ENCODE measurements at places on chromosomes 16 and 17.
A peak's percentile ranks its signal among the peaks of the same experiment; 100 is the strongest.

DNA sequence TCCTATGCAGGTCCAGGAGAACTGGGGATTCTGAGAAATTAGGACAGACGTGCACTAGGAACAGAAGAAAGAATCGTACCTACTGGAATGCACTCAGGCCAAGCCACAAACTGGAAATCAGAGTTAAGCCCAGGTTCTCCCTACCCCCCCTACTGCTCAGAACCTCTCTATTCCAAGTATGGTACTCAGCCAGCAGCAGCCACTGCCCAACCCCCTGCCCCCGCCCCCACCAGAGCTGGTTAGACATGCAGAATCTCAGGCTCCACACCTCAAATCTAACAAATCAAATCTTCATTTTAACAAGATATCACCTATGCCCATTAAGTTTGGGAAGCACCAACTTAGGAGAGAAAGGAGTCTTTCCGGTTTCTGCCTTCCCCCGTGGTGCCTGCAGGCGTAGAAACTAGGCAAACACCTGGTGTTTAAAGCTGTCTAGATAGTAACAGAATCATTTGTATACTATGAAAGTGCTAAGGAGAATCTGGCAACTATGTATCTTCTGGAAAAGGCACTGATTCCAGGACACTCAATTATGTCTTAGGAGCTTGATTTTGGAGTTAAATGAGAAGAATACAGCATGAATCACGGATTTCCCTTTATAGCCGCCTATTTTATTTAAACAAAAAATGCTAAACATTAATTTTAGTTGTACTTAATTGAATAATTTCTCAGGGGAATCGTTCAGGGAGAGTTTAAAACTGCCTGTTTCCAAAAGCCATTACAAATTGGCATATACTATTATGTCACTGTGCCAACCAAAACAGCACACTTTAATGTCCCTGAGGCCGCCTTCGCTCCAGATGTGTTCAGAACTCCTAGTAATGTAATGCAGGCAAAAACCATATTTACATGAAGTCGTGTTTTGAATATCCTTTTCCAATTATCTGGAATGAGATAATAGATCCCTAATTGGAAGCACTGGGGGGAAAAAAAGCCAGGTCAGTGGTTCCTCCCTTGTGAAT is 166.5 kb downstream of the STX8 start:
- DNase-seq = no peak

- peak; percentile 34 for DNase-seq
Measured at GRCh38 chr17:74840989-74841666, 18.6 kb downstream of the GRIN2C start.

GRCh38 chr17:78896091-78896833 is 6.7 kb downstream of the CEP295NL start:
- DNase-seq = no peak

DNA sequence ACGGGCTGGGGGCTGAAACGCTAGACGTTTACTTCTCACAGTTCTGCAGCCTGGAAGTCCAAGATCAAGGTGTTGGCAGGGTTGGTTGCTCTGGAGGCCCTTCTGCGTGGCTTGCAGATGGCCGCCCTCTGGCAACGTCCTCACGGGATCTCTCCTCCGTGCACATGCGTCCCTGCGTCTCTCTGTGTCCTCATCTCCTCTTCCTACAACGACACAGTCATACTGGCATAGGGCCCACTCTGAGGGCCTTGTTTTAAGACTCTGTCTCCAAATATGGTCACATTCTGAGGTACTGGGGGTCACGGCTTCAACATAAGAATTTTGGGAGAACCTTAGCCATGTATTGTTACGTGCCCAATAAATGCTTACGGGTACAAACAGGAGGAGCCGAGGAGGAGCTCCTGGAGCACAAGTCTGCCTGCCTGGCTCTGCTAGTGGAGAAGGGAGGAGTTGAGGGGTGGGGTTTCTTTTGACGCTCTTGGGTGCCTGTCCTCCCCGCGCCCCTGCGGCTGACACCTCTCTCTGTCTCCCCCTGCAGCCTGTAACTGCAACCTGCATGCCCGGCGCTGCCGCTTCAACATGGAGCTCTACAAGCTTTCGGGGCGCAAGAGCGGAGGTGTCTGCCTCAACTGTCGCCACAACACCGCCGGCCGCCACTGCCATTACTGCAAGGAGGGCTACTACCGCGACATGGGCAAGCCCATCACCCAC is 141.1 kb downstream of the NTN1 start:
- DNase-seq = no peak

- no peak for DNase-seq
Measured at GRCh38 chr16:84927621-84928591, 83.4 kb downstream of the ZDHHC7 start.

DNA sequence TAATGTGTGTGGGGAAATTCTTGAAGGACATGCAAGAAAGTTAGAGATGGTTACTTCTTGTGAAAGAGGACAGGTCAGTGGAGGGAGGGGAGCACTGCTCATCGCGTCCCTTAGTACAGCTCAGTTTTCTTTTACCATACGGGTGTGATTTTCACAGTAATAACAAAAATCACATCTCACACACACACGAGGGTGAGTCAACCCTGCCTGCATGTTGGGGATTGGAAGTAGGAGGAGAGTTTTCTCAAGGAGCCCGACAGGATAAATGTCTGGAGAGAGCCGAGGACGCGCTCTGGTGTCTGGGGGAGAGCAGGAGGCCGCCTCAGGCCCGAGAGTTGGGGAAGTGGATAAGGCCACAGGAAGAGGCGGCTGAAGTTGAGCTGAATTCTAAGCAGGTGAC is 16.4 kb downstream of the PLCD3 start:
- no peak for DNase-seq

GRCh38 chr17:32609085-32609484 is 122.3 kb downstream of the CDK5R1 start:
- DNase-seq = no peak

DNA sequence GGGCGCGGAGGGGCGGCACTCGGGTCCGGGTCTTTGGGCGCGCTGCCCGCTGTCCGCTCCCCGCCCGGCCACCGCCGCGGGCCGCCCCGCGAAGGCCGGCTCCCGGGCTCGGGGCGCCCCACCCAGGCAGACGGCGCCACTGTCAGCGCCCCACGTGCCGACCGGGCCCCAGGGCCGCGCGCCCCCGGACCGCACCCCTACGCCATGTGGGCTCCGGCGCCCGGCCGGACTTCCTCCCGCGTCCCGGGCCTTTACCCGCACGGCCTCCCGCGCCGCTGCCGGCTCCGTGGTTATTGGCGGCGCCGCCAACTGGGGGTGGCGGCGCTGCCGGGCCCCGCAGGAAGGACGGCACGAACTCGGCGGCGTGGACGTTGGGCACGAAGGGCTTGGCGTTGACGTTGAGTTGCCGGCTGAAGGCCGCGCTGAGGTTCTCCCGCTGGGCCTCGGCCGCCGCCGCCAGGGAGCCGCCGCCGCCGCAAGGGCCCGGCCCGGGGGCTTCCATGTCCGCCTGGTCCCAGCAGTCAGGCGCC is 577 bp downstream of the GSPT1 start:
- DNase-seq = no peak

- DNase-seq = peak; percentile 39
Measured at GRCh38 chr17:1491443-1492248, 840 bp downstream of the MYO1C start.

GRCh38 chr17:16269658-16270057 is 52.6 kb downstream of the PIGL start:
- peak; percentile 51 for DNase-seq

GRCh38 chr17:31148205-31148604 is 53.4 kb downstream of the NF1 start:
- no peak for DNase-seq

DNA sequence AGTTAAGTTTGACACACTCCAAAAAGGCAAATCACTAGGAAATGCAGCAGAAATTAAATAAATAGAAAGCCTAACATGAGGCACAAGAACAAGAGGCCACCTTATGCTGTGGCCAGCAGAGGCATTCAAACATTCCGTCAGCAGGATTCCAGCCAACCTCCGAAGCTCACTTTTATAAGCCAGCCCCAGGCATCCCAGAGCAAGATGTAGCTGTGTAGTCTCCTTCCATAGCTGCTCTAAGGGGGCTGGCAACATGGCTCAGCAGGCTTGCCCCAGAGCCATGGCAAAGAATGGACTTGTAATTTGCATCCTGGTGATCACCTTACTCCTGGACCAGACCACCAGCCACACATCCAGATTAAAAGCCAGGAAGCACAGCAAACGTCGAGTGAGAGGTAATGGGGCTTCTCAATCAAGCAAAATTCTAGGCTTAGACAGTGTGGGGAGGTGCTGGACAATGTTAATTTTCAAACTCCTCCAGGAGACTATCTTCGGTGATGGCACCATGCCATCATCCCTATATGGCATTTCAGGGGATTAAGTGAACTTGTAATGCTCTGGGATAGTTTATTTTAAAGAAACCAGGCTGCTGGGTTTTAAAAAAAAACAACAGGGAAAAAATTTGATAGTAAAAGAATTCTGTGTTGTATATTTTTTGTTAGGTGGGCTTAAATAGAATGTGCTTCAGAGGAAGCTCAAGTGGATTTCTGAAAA is at the start of gene CLEC3A:
CLEC3A (plus strand) TSS at position 202 of the 714 bp plus-strand sequence; CDS start at position 281, 79 bp downstream.
- DNase-seq = peak; percentile 18

DNA sequence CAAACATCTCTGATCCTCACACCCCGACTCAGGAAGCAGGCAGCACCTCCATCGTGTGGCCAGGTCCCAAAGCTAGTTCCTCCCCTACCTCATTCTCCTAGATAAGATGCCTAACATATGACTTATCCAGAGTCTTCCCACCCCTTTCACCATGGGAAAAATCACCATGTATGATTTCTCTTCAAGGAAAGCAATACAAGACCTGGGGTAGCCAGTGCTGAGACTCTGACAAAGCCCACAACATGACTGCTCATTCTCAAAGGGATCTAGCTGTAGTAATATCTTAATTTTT is 45.1 kb downstream of the CMTM4 start:
- DNase-seq = no peak

- DNase-seq = no peak
Measured at GRCh38 chr17:20228860-20229259, 219.7 kb downstream of the SPECC1 start.

- DNase-seq = no peak
Measured at GRCh38 chr17:19337712-19338023, 24.9 kb downstream of the B9D1 start.

GRCh38 chr16:20879175-20880040 is 20.8 kb downstream of the DCUN1D3 start:
- peak; percentile 71 for DNase-seq

GRCh38 chr17:3032258-3033247 is 30.9 kb downstream of the OR1D5 start:
- DNase-seq = no peak

GRCh38 chr17:72351884-72352346 is 231.1 kb downstream of the SOX9 start:
- DNase-seq = no peak

DNA sequence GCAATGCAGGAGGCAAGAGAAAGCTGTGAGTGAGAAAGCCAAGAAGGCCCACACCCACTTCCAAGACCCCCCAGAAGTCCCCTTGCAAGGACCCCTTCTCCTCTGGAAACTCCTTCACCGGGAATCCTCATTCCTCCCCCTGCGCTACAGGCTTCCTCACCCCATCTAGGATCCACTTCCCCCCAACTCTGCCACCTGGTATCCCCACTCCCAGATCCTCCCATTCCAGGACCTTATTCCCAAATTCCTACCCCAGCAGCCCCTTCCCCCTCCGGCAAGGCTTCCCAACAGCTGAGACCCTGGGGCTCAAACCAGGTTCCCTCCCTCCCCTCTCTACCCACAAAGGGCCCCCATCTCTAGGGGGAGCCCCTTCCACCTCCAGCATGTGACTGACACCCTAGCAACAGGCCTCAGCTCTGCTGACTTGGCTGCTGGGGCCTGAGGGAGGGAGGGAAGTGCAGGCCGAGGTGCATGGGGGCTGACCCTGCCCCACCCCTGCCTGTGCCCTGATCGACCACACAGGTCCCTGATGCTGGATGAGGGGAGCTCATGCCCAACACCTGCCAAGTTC is 2.1 kb downstream of the HSF4 start:
- no peak for DNase-seq

DNA sequence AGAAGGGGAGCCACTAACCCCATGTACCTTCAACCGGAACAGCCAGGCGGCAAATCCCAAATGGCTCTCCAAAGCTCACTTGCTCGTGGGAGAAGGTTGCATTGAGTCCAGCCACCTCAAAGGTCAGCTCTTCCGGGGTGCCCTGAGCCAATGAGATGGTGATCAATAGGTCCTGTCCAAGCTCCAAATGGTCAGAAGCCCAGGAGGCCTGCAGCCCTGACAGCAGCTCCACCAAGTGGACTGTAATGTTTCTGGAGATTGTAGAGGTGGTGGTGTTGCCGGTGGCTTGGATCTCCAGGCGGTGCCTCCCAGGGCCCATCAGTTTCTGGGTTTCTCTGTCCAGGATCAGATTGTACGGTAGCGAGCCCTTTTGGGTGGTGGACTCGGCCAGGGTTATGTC is 39.9 kb upstream of the BCO1 start:
- DNase-seq = peak; percentile 33

DNA sequence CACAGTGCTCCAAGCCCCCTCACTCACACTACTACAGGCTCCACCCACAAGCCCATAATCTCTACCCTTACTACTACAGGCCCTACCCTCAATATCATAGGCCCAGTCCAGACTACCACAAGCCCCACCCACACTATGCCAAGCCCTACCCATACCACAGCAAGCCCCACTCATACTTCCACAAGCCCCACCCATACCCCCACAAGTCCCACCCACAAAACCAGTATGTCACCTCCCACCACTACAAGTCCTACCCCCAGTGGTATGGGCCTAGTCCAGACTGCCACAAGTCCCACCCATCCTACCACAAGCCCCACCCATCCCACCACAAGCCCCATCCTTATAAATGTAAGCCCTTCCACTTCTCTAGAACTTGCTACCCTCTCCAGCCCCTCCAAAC is 13.8 kb downstream of the RIPOR1 start:
- DNase-seq = peak; percentile 84

DNA sequence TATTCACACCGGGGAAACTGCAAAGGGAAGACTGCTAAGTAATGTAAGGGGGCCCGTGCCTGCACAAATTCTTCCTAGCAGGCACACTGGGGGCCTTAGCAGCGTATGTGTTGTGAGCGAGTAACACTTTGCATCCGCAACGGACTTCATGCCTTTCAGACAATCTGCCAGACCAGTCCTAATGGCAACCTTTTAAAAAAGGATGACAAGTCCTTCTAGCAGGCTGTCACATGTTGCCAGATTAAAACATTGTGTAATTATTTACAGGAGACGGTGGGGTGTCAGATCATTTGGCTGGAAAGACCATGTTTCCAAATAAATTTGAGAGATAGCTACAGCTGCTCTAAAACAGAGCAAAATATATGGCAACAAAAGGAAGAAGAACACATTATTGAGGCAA is 46.1 kb downstream of the CPPED1 start:
- DNase-seq = no peak

DNA sequence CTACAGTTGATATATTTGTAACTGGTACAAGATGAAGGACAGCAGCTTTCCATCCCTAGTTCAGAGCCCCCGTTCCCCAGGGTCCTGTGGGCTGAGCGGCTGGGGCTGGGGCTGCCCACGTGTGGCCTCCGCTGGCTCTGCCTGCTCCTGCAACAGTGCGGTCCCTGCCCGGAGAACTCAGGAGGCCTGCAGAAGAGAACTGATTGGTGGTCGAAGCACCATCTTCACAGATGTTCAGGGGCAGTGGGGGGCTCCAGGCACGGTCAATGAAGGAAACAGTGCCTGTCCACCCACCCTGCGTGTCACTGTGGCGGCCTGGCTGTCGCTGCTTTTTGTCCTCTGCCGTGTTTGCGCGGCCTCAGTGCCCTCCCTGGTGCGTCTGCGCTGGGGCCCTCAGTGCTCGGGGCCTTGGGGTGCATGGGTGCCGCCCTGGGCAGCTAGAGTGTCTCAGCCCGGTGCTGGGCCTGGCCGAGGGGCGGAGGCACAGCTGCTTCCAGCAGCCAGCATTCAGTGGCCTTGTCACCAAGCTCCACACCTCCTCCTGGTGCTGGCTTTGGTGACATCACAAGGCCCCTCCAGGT is 4.2 kb upstream of the NUDT16L1 start:
- DNase-seq = no peak
